ENCODE measurements at places on chromosomes 3 and 15.

- no peak for DNase-seq
Observed at GRCh38 chr3:44206261-44206660, 35.4 kb upstream of the TOPAZ1 start.

- no peak for DNase-seq
Observed at GRCh38 chr3:172557515-172558220, 34.4 kb upstream of the TNFSF10 start.

GRCh38 chr15:97153356-97153965, 807.0 kb upstream of the ARRDC4 start:
- no peak for DNase-seq

GRCh38 chr3:127173516-127174166, 19.3 kb upstream of the PRR23E start:
- no peak for DNase-seq

- DNase-seq, result peak; percentile 46
Observed at GRCh38 chr3:71461749-71462483, 121.6 kb downstream of the FOXP1 start.

DNA sequence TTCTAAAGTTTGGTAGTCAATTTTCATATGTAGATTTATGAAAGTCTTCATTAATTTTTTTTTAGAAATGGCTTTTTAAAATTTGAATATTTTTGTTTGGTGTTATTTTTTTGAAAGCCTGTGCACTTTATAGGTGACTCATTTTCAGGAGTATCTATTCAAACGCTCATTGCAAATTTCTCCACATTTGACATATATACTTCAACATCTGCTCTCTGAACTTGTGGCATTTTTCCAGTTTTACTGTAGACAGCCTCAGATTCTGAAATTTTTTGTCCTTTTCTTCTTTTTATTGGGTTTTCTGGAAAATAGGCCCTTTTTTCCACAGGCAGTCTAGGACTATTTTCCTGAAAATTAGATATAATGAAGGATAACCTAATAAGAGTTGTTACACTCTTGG, 396.6 kb downstream of the RBMS3 start:
- DNase-seq, result no peak

- no peak for DNase-seq
Observed at GRCh38 chr3:197787412-197787811, 3.6 kb upstream of the LRCH3 start.

DNA sequence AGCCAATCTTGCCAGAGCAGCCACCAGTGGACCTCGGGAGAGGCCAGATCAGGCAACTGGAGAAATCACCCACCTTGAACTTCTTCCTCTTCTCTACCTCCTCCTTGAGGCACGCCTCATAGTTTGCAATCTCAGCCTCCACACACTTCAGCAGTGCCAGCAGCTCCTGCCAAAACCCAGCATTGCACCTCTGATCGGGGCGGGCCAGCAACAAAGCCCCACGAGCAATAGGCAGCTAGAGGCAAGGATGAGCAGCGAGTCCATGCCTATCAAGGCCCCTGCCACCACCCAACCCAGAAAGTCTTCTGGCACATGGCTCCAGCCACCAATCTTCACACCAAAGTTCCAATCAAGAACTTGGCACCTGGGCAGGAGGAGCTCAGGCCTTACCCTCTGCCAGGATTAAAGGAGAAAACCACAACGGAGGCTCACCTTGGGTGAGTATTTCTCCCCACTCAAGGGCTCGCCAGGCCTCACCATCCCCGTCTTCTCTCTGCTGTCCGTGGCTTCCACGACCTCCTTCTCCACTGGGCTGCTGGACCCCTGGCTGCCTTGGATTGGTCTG, 42.1 kb downstream of the SEMA3G start:
- DNase-seq, result no peak

GRCh38 chr15:72117486-72118016, 399 bp downstream of the MYO9A start:
- DNase-seq, result peak; percentile 64

DNA sequence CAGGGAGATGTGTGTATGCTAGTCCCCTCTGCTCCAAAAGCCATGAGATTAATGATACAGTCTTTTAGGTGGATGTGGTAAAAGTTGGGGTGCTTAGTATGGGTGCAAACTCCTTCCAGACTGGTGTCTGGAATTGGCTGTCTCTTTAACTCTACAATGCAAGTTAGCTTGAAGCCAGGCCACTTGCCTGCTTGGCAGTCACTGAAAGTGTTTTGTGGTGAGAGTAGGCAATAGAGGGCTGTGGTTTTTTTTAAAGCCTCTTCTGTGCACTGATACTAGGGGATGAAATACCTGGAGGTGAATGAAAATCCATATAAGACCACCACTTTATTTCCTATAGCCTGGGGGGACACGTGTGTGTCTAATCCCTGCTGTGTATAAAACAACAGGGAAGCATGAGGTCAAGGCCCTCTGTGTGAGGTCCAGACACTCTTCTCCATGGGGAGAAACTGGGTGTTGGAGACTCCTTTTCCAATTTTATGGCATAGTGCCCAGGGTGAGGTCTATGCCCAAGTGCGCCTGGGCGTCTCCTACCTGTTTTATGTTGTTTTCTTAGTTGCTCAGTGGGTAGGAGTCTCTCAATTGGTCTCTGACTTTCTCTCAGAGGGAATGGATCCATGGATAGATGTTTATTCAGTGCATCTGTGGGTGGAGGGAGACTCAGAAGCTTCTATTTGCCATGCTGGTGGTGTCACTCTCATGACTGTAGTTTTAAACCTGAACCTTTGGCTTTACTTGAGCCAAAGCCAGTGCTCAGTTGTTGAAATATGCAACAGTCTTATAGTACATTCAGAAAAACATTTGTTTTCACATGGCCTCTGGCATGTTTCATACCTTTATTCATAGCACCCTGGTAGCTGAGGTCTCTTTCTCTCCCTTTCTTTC, 327.8 kb upstream of the ATP11B start:
- DNase-seq, result no peak

GRCh38 chr3:46979958-46980497, 562 bp downstream of the NBEAL2 start:
- DNase-seq, result peak; percentile 16

DNA sequence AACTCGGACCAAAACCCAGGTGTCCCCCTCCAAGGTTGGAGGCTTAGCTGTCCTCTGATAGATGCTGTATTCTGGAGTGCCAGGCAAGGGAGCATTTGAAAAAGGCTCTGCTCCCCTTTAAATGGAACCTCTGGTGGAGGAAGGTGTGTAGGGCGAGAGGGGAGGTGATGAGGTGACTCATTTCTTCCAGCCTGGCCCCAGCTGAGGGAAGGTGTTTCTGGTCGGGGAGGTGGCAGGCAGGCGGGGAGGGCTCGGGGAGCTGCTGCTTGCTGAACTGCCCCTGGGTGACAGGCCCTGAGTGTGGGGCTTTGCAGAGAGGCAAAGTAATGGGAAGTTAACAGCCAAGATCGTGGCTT, 18.8 kb downstream of the PSTPIP1 start:
- no peak for DNase-seq

DNA sequence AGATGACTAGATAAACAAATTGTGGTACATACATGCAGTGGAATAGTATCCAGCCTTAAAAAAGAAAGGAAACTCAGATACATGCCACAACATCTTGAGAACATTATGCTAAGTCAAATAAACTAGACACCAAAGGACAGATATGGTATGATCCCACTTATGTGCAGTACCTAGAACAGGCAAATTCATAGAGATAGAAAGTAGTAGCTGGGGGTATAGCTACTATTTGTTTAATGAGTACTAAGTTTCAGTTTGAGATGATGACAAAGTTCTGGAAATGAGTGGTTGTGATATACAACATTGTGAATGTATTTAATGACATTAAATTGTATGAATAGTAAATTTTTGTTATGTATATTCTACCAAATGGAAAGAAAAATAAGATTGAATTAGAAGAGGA, 477.2 kb upstream of the CFAP20DC start:
- DNase-seq, result no peak

DNA sequence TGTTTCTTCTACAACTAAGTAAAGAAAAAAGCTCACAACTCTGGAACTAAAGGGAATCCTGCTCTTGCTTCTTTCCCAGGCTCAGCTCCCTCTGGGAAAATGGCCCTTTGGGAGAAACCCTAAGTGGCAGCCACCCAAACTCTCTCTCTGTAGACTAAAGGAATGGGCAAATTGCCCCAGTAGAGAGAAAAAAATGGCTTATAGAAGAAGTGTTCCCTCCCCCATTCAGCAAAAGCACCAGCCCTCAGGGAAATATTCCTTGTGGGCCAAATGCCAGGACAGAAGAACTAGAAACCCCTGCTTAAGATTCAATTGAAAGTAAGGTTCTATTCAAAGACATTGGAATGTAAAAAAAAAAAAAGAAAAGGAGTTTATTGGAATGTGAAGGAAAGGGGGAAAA, 603.7 kb upstream of the ALCAM start:
- DNase-seq, result no peak

- DNase-seq, result no peak
Observed at GRCh38 chr3:101998256-101998926, 149.1 kb downstream of the NFKBIZ start.

DNA sequence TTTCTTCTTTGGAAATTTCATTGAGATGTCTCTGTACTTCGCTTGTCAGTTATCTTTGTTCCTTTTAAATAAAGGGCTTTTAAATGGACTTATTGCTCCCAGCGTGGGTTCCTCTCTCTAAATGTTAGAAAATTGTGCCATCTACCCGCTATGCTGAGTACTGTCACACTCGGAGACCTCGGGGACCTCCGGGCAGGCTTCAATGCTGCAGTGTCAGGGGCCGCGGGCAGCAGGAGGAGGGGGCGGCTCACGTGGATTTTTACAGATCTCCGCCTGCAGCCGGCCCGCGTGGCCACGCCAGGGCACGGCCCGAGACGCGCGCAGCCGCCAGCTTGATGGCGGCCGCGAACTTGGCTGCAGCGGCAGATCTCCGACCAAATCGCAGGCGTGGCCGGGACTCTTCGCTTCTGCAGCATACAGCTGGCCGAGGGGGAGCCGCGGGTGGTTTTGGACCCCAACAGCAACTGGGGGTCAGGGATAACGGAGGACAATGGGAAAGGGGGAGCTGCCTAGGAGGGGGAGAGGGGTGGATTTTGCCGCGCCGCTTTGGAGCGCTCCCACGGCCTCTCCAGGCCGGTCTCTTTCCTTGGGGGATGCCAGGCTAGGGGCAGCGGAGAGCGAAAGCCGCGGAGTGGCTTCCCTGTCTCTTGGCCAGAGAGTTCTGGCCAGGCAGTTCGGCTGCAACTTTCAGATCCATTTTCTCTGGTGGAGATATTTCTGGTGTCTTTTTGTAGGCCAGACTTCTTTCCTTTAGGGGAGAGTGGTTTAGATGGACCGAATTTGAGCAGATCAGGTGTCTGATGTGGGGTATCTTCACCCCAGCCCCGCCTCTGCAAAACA, 15.3 kb downstream of the NR2F2 start:
- DNase-seq, result no peak

DNA sequence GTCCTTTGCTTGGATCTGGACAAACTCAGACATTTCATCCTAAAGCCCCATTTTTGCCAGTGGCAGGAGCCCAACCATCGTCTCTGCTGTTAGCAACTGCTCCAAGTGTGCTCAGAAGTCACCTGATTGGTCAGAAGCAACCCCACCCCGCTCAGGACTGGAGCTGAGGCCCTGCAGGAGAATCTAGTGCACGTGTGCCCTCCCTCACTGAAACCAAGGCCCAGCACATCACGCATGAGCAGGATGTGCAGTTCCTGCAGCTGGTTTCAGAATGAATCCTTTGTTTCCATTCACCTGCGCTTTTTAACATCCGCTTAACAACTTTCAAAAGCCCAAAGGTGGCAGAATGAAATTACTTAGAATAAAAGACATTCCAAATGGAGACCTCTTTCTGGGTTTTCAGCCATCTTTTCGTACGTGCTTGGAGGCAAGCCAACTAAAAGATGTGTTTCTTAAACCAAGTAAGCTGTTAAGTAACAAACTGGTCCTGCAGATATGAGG, 81.2 kb downstream of the SRGAP3 start:
- DNase-seq, result no peak

DNA sequence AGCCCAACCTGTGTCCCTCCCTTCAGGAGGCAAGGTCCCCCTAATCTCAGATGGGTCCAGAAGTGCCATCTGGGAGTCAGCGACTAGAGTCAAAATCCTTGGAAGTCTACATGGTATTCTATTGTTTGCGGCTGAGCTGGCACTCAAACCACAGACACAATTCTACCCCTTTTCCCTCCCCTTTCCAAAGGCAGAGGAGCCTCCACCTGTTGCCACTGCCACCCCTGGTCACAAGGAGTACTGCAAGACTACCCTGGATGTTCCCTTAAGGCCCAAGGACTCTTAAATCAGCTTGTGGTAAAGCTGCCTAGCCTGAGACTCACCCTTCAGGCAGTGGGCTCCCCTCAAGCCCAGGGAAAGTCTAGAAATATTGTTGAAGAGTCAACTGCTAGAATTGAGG, 4.3 kb upstream of the OR5H6 start:
- DNase-seq, result no peak

DNA sequence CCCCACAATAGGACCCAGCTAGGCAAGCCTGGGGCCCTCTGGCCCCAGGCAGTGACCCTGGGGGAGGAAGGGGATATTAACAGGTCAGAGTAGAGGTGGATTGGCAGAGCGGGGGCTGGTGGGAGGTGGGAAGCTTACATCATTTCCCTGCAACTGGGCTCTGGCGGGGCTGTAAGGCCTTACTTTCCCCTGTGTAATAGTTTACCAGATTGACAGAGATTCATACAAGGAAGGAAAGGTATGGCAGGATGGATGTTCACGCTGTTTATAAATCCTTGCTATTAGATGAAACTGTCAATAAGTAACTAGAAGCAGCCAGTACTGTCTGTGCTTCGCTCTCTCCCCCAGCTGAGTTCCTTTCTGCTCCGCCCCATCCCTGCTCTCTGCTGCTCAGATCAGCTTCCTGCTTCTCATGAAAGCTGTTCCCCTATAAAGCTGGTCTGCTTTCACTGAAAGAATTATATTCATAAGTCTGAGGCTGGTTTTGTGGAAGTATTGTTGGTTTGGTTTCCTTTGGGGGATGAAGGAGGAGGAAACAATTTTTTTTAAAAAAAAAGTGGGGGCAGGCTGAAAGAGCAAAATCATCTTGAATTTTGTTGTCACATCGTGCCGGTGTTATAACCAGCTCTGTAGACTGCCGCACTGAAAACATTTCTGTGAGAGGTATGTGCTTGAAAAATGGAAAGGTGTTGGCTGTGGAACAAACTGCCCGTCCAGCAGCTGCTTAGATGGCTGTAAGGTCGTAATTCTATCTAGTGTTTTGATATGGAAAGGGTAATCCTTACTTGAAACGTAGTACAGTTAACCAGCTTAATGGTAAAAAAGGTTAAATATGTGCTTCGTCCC, 76.4 kb downstream of the BBX start:
- DNase-seq, result peak; percentile 6

Data from LoVo (cell line).